ENCODE measurements at places on chromosomes 1 and 21.

DNA sequence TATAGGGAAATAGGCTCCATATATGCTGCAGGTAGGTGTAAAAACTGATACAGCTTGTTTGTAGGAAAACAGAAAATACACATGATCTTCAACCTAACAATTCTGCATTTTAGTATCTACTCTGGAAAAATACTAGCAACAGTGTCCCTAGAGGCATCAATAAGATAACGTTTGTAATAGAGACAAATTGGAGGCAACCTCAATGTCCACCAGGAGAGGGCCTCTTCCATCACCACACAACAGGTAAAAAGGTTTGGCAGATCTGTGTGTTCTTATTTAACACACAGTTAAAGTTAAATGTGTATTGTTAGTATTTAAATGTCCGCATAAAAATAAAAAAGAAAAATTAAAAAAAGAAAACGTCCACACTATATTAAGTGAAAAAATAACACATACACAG lies 5.4 kb downstream of the EIF2D start:
- DNase-seq: no peak

DNA sequence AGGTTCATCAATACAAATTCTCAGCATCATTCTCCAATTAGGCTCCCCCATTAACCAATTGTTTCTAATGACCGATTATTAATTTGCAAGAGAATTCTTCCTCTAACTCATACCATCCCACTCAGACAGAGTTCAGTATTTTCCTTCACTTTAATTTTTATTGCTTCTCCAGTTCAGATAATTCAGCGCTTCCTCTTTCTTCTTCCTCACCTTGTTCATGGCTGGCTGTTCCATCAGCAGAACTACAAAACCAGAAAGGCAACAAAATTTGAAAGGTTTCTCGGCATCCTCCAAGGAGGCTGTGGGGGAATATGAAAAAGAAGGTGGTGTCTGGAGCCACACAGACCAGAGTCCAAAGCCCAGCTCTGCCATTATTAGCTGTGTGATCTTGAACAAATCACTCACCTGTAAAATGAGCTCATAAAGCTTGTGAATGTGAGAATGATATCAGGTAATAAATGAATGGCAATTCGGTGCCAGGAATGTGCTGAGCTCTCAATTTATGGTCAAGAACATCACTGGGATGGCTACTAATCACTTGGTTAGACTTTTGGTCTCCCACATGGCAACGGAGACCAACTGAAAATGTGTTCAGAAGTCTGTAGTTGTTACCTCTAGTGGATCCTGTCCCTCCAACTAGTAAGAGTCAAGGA lies 11.7 kb upstream of the ZNF436 start:
- DNase-seq: no peak

DNA sequence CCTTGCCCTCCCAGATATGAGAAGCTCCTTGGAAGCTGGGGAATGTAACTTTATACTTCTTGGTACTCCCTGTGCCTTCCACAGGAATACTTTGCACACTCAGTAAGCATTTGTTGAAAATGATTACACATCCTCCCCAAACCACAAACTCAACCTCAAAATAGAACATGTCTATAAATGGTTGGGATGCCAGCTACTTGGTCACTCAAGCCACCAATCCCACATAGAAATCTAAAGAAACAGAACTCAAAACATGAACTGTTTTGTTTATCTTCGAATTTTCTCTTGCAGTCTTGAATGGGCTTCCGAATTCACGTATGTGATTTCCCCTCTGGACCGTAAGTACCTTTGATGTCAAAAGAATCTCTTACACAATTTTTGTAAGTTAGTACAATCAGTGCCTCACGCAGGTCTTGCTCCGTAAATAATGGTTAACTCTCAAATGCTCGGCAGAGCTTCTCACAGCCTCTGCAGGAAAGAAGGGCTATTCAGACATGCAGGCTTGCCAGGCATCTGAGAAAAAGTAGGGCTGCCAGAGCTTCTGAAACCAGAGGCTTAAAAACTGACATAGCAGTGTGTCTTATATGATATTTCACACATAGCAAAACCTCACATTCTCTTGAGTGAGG lies 26.9 kb downstream of the SORT1 start:
- peak; percentile 56 for DNase-seq

DNA sequence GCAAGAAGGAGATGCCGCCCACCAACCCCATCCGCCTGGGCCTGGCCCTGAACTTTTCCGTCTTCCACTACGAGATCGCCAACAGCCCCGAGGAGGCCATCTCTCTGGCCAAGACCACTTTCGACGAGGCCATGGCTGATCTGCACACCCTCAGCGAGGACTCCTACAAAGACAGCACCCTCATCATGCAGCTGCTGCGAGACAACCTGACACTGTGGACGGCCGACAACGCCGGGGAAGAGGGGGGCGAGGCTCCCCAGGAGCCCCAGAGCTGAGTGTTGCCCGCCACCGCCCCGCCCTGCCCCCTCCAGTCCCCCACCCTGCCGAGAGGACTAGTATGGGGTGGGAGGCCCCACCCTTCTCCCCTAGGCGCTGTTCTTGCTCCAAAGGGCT lies 732 bp downstream of the SFN start:
- DNase-seq: no peak

- no peak for DNase-seq
Observed at GRCh38 chr1:147072482-147073432, 99.5 kb downstream of the PRKAB2 start.

GRCh38 chr1:42552636-42553035 lies 89.5 kb downstream of the CCDC30 start:
- no peak for DNase-seq

- no peak for DNase-seq
Observed at GRCh38 chr21:45388611-45389296, 16.2 kb upstream of the COL18A1 start.

DNA sequence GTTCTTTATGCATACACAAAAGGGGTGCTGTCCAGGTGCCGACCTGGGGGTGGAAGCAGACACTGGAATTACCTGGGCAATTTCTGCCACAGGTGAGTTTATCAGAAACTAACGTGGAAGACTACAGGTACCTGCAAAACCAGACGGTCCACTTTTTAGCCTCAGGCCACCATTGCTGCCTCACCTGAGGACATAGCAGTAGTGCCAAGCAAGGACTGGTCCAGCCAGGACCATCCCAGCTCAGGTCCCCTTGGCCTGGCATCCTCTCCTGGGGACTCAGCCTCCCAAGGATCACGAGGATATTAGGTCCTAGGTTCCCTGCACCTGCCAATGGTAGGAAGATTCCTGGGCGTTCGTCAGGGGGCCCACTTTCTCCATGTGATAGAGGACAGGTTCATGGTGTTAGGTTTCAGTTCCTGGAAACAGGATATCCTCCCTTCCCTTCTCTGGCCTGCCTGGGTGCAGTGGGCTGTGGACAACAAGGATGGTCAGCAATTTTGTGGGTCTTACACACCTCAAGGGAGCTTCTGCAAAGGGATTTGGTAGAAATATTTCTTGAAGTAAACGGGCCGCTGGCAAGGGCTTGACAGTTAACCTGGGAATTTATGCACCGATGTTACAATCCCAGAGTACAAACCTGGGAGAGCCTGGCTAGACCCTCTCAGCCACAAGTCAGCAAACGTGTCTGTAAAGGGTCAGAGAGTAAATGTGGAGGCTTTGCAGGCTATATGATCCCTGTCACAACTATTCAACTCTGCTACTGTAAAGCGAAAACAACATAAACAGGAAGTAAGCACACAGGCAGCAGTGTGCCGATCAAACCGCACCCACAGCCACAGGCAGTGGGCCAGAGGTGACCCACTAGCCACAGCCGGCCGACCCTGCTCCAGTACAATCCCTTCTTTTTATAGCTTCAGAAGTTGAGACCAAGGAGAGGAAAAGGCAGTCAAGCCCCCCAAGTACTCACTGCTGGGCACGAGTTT lies 71.4 kb upstream of the RAB4A start:
- no peak for DNase-seq

GRCh38 chr1:48076017-48076416 lies 78.8 kb upstream of the TRABD2B start:
- DNase-seq: no peak

GRCh38 chr1:220226752-220227151 lies 45.5 kb downstream of the RAB3GAP2 start:
- DNase-seq: no peak

- DNase-seq: no peak
Observed at GRCh38 chr1:220879076-220879508, at the start of gene HLX. Gene HLX, plus strand, starts transcription at chr1:220879443. Its CDS starts 415 bp downstream, at chr1:220879858.

GRCh38 chr21:35651196-35651595 lies 409.1 kb downstream of the SETD4 start:
- DNase-seq: no peak

Measured in smooth muscle cell of the brain vasculature (primary cell).